Uterine smooth muscle cell (primary cell): ENCODE measurements at places on chromosomes 13 and 19. TPM values are rescaled to one million over a fixed set of nuclear protein-coding genes. Genes with fewer than 3 reads are reported as not detected.

MCEMP1 gene
- not detected in 2 replicates for total RNA-seq

TSHZ3 gene
- total RNA-seq: 7.5 and 14.0 TPM in 2 replicates

FARP1 gene
- 27.1 and 34.0 TPM in 2 replicates for total RNA-seq

PROZ gene
- not detected in 2 replicates for total RNA-seq

CYP2B6 gene
- not detected in 2 replicates for total RNA-seq

ZNF221 gene
- total RNA-seq: 8.7 and 9.2 TPM in 2 replicates

SHISA7 gene
- total RNA-seq: not detected in 2 replicates

ZGLP1 gene
- total RNA-seq: 0.22 and 0.87 TPM in 2 replicates

ZNF226 gene
- total RNA-seq: 14.6 and 16.6 TPM in 2 replicates

MISP3 gene
- 0.11 and 0.25 TPM in 2 replicates for total RNA-seq

WBP4 gene
- 13.8 and 15.2 TPM in 2 replicates for total RNA-seq

VRK3 gene
- total RNA-seq: 23.0 and 26.5 TPM in 2 replicates

KASH5 gene
- total RNA-seq: not detected in 2 replicates

RXFP2 gene
- not detected in 2 replicates for total RNA-seq
